CD4-positive, alpha-beta T cell treated with Interleukin-17A for 1 hour (primary cell): ENCODE measurements at places on chromosomes 3 and 15.
A peak's percentile ranks its signal among the peaks of the same experiment; 100 is the strongest.

GRCh38 chr3:53028641-53029040 is 17.2 kb downstream of the SFMBT1 start:
- no peak for DNase-seq

DNA sequence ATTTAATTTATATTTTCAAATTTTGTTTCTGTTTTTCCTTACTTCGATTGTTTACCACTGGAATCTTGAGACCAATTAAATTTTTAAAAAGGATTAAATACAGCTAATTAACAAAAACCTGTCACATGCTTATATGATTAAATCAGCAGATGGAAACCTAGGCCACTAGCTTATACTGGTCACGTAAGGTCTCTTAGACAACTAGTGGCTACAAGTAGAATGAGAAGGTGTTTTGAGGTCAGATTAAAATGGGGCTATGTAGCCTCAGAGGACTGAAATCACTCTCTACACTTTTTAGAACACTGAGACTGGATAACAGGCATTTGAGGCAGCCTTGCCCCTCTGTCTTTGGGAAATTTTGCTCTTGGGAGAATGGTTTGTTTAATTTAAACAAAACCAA is 246.5 kb upstream of the ONECUT1 start:
- no peak for DNase-seq

GRCh38 chr3:104669083-104669482 is 697.6 kb upstream of the ALCAM start:
- DNase-seq = no peak

DNA sequence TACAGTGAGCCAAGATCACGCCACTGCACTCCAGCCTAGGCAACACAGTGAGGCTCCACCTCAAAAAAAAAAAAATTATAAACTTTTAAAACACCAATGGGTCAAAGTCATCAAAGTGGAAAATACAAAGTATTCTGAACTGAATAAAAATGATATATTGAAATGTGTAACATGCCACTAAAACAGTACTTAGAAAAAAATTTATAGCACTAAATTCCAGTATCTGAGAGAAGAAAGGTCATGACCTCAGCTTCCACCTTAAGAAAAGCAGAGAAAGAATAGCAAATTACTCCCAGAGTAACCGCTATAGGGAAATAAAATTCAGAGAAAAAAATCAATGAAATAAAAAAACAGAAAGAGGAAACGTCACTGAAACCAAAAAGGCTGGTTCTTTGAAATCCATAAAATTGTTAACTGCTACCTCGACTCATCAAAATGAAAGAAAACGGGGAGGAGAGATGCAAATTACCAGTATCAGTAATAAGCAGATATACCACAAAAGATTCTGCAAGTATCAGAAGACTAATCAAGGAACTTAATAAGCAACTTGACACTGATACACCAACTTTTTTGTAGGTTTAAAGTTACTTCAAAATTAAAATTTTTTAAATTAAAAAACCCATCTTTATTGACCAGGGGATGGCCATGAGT is 20.8 kb downstream of the ATP13A3 start:
- no peak for DNase-seq

GRCh38 chr15:41811432-41812195 is 16.3 kb upstream of the JMJD7 start:
- peak; percentile 80 for DNase-seq

DNA sequence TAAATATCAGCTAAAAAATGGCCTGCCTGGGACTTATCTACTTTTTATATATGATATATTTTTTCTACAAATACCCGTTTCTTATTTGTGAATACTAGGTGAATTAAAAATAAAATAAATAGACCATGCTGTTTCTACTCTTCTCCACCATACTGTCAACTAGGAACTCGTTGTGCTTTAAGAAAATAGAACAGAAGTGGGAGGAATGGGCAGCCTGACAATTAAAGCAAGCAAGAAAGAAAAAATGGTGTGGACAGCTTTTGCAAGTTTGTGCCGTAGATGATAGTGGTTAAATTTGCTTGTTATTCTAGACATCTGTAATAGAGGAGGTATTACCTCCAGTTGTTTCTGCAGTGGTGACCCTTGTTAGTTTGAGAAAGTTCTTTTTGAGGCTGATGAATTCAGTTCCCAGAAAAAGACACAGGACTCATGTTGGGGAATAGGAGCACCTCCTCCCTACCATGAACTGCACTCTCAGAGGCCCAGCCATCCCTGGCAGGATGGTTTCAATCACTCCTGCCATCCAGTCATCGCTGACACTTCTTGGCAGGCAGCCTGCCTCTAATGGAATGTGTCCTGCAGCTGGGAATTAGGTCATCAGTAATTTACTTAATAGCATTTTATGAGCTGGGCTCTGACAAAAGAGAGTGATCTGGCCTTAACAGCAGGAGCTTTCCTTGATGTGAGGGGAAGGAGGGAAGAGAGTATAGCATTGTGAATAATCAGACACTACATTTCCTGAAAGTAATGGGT is 105.0 kb upstream of the GAP43 start:
- no peak for DNase-seq

DNA sequence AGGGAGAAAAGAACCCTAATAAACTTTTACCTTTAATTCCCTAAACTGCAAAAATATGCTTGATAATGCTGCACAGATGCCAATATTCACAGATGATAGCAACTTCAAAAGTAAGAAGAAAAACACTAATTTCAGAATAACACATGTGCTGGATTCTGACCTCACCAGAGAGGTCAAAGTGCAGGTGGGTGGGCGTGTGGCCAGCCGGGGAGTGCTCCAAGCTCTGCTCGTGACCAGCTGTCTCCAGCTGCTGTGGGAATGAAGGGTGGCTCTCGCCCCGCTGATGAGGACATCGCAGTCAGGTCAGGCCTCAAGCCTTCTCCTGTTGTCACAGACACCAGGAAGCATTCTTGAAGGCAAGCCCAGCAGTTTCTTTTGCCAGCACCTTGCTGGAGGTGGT is 57.1 kb downstream of the ADAMTS17 start:
- no peak for DNase-seq

GRCh38 chr15:73564255-73564654 is 68.9 kb downstream of the NPTN start:
- no peak for DNase-seq

DNA sequence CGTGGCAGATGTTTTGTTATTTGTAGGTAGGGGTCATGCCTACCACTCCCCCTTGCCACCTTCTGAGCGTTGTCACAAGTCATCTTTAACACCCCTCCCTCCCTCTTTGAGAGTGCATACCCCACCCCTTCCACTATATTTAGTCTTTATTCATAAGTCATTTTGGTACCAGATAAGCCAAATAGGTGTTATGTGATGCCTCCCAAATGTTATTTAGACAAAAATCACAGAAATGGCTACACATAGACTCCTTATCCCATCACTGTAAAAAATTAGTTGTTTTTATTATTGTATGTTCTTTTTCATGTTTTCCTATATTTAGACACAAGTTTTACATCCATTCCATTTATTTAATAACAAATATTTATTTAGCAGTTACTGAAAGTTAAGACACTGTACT is 93.1 kb downstream of the IL1RAP start:
- DNase-seq = no peak

DNA sequence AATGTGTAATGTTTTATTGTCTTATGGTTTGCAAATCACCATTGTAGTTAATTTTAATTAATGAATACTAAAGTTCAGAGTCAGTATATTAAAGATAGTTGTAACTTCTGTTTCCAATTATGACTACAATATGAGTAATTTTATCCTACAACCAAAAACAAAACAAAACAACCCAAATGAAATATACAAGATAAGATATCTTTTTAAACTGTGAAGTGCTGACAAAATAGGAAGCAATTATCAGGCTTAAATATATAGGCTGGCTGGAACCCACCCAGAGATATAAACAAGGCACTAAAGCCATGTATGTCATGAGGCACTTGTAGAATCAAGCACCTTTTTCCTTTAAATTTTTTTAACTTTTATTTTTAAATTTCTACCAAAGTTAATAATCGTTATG is 108.6 kb upstream of the LRRFIP2 start:
- no peak for DNase-seq

DNA sequence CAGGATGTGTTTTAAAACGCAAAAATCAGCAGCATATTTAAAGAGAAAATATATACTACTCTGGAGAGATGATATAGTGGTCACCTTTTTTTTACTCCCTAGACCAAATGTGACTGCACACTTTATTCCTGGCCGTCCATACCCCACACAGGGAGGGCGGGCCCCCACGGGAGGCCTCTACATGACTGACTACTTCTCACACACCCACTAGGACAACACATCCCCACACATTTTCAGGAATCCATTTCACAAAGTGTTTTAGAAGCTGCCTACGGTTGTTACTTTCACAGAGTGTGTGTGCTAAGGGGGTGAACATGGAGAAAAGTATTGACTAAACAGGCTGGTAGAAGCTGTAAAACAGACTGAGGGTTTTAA is 67.9 kb downstream of the CHSY1 start:
- no peak for DNase-seq

DNA sequence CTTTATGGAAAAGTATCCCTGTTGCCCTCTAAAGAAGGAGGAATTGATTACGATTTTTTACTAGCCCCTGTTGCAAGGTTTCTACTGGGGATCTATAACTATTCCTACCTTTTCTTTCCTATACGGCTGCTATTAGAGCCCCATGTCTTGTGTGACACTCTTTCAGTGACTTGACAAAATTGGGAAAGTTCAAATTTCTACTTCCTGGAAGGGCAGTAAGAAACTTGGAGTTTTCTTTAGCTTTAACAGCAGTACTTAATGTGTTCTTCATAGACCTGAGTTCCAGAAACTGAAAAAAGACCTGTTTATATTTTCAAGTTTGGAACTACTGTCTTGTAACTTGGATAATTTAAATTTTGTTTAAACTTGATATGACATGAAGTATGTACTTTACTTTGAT is 54.7 kb downstream of the TRPC1 start:
- no peak for DNase-seq

GRCh38 chr3:158789592-158789991 is 12.3 kb upstream of the MFSD1 start:
- DNase-seq = no peak

- no peak for DNase-seq
Observed at GRCh38 chr15:59699810-59700431, 10.8 kb upstream of the BNIP2 start.

- DNase-seq = no peak
Observed at GRCh38 chr15:44275150-44275830, 13.2 kb upstream of the GOLM2 start.

- DNase-seq = no peak
Observed at GRCh38 chr3:99191186-99191585, 289.7 kb upstream of the DCBLD2 start.

- no peak for DNase-seq
Observed at GRCh38 chr3:127370906-127371305, 83.1 kb upstream of the PRR20G start.

DNA sequence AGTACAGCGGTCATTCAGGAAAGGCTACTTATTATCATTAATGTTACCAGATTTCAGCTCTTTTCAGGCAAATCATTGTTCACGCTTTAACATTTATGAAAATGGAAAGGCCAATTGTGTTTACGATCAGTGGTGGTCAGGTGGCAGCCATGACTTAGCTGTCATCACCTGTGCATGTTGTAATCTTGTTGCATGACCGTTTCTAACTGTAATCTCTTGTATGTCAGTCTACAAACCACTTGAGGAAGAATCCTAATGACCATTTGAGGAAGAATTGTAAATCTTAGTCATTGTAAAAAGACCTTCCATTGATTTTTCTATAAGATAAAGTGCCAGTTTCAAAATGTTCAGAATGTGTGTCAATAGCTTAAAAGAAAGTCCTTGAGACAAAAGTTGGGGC is 100.4 kb downstream of the SERPINI1 start:
- DNase-seq = no peak

GRCh38 chr3:177427540-177427939 is 230.3 kb upstream of the TBL1XR1 start:
- DNase-seq = peak; percentile 44

- no peak for DNase-seq
Observed at GRCh38 chr3:128681369-128681829, 30.8 kb upstream of the RPN1 start.

- DNase-seq = no peak
Observed at GRCh38 chr3:99544786-99545281, 93.6 kb upstream of the COL8A1 start.

DNA sequence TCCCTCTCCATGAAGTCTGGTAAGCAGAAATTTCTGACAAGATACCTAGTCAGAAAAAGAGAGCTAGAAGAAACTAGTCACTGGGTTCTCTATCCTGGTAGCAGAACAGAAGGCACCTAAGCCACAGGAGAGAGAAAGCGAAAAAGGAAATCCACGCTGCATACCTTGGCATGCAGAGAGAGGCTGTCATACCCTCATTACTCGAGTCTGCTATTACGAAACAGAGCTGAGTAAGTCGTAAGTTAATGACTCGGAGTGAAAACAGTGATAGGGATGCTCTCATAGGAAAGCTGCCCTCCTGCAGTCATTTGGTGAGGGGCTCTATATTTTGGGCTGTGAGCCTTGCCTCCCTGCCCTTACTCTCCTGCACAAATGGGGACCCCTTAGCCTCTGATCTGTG is 16.2 kb downstream of the CLRN1 start:
- no peak for DNase-seq

DNA sequence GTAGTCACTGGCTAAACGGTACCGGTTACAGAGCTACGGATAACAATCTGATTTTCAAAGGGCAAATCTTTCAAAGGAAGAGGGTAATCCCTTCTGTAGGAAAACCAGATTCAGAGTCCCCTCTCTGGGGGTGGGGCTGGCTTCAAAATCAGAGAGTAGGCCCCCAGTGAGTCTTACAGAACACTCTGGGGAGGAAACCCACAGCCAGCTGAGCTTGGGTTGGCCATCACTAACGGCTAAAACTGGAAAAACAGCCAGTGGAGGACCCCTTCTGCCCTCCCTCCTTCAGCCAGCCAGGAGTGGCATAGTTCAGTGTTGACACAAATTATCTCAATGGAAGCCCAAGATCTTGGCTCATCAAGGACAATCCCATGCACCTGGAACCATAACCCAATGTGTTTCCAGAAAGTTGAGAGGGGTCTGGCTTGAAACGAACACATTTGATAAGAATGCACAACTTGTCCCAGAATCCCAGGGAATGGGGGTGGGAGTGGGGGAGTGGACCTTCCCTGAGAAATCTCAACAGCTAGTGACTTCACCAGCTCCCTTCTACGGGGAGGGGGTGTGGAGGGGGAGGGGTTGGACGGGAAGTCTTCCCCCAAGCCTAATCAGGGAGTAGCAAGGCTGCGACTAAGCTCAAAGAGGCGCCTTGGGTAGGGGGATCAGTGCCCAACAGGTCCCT is 1.0 kb downstream of the RASL12 start:
- DNase-seq = no peak

- DNase-seq = peak; percentile 76
Observed at GRCh38 chr3:51538459-51539290, at the start of gene RAD54L2. Gene RAD54L2, plus strand, starts transcription at chr3:51538719. Its CDS starts 51,702 bp downstream, at chr3:51590421.

DNA sequence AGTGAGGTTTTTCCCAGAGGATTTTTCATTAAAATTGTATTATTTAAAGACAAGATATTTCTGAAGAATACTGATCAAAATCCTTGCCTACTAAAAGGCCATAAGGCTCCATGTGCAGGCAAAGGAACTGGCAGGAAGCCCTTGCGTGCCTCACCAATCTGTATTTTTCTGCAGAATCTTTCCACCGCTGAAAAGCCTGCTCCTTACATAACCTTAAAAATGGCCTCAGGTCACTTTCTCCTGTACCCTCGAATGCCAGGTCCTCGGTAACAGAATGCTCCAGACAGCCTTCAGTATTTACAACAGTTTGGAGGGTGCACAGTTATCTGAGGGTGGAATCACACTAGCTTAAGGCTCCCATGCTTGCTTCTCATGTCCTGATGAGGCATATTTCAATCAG is 3.2 kb downstream of the MORC1 start:
- no peak for DNase-seq

- no peak for DNase-seq
Observed at GRCh38 chr3:149411583-149411982, 34.1 kb upstream of the TM4SF1 start.

GRCh38 chr15:64398575-64398974 is 10.9 kb downstream of the TRIP4 start:
- no peak for DNase-seq
